ENCODE measurements at places on chromosomes 11 and 22.
A peak's percentile ranks its signal among the peaks of the same experiment; 100 is the strongest.

GRCh38 chr22:38754751-38755154 lies 1.0 kb downstream of the SUN2 start:
- no peak for DNase-seq

- no peak for DNase-seq
Measured at GRCh38 chr11:75342966-75343870, 8.2 kb downstream of the ARRB1 start.

DNA sequence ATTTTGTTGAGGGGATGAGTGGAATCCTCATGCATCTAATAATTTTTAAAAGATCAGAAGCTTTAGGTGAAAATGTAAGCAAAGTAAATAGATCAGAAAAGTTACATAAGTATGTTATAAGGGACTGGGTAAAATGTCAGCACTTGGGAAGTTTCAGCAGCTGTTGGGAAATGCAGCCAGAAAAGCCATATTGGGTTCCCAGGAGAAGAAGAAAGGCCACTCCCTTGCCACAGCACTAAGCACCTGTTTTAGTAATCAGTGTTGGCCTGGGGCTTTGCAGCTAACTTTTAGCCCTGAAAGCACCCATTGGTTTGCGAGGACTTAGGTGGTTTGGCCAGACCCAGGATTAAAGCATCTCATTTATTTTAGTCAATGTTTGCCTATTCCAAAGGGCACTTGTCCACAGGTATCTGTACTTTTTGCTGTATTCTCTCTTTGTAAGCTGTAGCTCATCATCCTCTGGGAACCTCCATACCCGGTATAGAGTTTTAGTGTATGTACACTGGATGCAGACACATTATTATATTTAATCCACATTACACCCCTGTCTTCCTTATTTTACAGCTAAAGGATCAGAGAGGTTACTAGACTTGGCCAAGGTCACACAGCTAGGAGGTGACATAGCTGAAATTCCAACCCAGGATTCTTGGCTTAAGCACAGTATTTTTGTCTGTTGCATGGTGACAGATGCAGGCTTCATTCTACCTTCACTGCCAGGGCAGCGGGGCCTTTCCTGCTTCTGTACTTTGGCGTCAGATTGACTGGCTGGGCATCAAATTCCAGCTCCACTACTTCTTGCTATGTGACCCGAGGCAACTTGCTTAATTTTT lies 127.7 kb upstream of the SESN3 start:
- DNase-seq = no peak

DNA sequence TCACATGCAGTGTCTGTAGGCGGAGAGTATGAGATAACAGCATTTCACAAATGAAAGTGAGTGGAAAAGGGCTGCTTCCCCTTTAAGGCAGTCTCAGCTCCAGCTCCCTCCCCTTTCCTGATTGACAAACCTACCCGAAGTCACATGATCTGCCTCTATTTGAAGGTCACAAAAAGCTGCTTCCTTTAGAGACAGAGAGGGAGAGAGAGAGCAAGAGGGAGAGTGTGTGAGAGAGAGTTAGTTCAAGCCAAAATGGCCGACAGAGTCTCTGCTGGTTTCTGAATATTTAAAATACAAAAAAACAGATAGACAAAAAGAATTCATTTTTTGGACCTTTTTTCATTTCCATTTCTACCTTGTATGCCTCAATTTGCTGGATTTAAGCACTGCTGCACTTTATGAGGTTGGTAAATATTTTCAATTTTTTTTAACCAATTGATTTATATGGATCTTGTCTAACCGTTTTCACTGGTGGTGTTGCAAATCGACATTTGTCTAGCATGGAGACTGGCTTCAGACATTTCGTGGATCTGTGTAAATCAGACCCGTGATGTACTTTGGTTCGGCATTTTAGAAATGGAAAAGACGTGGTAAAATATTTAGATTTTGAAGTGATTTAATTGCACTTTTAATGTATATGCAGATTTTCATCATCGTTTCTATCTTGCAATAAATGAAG lies at the start of gene TNRC6B:
Gene TNRC6B, plus strand, starts transcription at position 188 of the 679 bp plus-strand sequence. Its CDS starts 211 bp downstream, at position 399.
- DNase-seq = peak; percentile 76

- DNase-seq = no peak
Measured at GRCh38 chr11:58142761-58143160, 17.4 kb upstream of the OR9I1 start.

All from effector memory CD4-positive, alpha-beta T cell (primary cell).